ENCODE measurements at places on chromosomes 1 and 21.

DNA sequence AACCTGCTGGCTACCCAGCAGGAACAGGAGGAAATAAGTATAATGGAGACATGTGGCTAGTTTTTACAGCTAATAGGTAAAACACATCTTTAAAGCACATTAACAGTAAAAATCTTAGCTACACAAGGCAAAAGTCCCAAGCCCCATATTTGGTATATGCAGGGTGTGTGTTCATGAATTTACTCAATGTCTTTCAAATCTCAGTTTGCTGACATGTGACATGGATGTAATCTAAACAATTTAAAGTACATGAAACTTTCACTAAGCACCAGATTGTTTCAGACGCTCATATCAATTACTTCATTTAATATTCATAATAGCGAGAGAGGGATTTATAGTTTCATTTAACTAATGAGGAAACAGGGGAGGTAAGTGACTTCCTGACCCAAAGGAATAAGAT lies 3.9 kb downstream of the TACSTD2 start:
- DNase-seq = no peak

DNA sequence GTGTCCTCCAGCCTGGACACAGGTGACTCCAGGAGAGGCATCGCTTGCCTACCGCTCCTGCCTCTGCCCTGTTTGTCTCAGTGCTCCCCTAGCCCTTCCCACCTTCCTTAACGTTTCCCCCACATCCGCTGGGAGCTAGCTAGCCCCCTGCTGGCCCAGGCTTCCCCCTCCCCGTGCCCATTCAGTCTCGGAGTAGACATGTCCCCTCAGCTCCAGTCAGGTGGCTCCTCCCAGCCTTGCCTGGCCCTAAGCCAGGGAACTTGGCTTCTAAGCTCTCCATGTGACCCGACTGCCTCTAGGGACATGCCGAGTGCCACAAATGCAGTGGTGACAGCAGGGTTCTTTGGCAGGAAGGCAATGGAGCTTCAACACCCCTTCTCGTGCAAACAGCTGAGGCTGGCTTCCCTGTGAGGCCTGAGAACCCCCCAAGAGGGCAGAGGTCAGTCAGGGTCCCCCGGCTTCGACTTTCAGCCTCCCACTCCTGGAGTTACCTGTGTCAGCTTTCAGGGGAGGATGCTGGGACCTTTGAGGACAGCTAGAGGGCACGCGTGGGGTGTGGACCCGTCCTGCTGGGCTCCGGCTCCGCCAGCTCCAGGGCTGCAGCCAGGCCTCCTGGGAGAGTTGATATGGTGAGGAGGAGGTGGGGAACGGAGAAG lies 16.2 kb downstream of the DRAXIN start:
- DNase-seq = no peak

GRCh38 chr1:38498686-38499085 lies 360.9 kb downstream of the RRAGC start:
- DNase-seq = no peak

- DNase-seq = no peak
Observed at GRCh38 chr1:50836117-50836516, 124.0 kb downstream of the FAF1 start.

DNA sequence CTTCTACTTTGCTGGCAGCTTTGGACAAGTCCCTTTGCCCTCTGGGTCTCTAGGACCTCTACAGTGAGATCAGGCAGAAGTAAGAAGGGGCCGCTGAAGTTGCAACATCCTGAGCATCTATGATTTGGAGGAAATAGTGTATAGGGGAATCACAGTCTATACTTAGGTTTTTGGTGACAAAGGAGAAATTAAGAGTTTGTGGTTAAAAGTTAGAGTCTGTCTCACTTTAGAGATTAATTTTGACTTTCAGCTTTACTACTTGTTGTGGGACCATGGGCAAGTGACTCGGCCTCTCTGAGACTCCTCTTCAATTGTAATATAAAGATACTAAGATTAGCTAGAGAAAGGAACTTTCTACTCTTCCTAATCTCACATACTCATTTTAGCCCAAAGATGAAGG lies 33.1 kb upstream of the LMX1A start:
- no peak for DNase-seq

GRCh38 chr21:34812504-34813265 lies 143.9 kb downstream of the CLIC6 start:
- no peak for DNase-seq

DNA sequence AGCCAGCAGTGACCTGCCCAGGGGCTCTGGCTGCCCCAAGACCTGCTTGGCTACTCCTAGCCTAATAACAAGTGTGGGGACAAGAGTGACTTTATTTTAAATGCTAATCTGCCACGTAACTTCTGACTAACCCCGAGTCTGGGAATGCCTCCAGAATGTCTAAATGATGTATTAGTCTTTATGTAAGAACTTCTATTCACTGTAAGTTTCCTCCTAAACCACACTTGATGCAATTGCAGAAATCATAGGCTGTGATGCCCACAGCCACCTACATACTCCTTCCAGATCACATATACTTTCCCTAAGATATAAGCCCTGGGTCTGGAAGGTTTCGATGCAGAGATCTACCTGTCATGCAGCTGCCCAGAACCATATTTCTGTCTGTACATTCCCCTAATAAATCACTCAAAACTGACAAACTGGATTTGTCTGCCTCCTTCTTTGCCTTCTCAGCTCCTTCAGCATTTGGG lies 5.9 kb upstream of the VPS45 start:
- DNase-seq = no peak

DNA sequence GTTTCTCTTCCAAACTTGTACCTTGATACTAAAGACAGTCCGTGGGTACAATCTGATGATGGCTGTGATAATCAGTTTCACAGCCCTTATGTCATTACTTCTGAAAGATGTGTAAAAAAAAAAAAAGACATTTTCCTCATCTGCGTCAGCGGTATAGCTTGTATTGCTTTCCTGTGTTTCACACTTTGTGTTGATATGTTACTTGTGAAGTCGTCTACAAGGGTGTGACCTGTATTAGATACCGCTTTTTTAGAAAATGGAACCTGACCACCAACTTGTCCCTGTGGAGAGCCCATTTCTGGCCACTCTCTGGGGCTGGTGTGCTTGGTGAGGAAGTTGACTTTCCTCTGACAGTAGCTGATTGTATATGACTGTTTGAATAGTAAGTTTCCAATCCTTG lies 50.5 kb downstream of the PEX14 start:
- no peak for DNase-seq

DNA sequence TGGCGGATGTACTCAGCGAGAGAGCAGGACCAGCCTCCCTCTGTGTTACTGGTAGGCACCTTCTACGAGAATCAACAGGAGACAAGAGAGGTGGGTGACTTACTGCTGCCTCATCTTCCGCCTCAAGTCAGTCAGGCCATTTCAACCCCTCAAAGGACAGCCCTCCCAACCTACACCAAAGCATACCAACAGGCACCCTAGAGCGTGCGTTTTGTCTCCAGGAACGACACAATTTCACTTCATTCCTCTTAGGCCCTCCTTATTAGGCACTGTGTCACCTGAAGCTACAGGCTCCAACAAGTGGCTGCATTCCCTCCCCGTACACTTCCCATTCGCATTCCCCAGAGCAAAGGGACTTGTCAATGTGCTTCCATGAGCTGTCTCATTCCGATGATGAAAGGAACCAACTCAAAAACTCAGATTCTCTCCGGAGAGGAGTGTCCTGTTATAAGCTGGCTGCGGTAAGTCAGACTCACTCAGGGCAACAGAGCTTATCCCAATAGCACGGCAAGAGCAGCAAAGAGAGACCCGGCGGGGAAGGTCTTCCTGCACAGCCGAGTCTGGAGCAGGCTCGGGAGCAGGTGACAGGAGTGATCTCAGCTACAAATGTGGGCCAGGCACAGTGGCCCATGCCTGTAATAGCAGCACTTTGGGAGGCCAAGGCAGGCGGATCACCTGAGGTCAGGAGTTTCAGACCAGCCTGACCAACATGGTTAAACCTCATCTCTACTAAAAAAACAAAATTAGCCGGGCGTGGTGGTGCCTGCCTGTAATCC lies 120.6 kb upstream of the IFFO2 start:
- DNase-seq = no peak

- DNase-seq = no peak
Observed at GRCh38 chr1:156712626-156713025, 7.2 kb upstream of the CRABP2 start.

GRCh38 chr1:45895406-45895805 lies 92.0 kb downstream of the MAST2 start:
- DNase-seq = no peak

DNA sequence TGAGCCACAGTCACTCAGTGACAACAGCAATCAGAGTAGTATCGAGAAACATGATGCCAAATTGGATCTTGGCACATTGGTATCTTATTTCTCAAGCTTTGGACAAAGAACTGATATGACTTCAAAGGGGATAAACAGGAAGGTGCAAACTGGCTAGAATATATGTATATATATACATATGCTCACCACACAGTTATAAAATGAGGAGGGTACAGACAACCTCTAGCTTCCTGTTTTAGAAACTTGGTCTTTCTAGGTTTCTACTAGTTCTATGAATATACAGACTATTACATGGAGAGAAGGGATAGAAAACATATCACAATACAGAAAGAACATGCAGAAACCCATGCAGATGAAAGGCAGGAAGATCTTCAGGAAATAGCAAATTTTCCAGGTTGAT lies 292.1 kb upstream of the SNX7 start:
- DNase-seq = no peak

DNA sequence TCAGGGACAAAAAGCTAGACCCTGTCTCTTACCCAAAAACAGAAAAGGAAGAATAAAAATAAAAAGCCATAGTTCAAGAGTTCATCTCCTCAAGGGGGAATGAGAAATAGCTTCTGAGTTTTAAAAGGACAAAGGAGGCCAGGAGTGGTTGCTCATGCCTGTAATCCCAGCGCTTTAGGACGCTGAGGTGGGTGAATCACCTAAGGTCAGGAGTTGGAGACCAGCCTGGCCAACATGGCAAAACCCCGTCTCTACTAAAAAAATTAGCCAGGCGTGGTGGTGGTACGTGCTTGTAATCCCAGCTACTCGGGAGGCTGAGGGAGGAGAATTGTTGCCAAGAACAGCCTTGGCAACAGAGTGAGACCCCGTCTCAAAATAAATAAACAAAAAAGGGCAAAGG lies 38.6 kb upstream of the CPLANE2 start:
- no peak for DNase-seq

DNA sequence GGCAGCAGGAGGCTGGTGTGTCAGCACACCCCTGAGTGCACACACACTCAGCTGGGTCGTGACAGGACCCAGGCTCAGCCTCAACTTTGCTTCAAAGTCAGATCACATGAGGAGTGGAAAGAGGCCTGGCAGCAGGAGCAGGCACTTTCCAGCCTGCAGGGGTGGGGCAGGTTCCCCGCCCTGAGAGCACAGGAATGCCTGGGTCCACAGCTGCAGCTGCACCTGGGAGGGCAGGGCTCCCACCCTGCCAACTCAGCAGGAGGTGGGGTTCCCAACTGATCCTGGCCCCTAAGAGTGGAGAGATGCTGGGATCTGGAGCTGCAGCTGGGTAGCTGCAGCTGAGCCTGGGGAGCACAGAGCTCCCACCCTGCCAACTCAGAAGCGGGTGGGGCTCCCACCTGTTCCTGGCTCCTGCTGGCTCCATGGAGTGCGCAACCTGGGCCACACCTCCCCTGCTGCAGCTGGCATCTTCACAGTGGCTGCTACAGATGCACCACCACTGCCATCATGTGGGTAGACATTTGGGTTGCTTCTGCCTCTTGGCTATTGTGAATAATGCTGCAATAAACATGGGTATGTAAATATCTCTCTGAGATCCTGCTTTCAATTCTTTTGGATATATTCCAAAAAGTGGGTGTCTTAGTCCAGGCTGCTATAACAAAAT lies 415.4 kb downstream of the TTLL7 start:
- DNase-seq = peak; percentile 10

DNA sequence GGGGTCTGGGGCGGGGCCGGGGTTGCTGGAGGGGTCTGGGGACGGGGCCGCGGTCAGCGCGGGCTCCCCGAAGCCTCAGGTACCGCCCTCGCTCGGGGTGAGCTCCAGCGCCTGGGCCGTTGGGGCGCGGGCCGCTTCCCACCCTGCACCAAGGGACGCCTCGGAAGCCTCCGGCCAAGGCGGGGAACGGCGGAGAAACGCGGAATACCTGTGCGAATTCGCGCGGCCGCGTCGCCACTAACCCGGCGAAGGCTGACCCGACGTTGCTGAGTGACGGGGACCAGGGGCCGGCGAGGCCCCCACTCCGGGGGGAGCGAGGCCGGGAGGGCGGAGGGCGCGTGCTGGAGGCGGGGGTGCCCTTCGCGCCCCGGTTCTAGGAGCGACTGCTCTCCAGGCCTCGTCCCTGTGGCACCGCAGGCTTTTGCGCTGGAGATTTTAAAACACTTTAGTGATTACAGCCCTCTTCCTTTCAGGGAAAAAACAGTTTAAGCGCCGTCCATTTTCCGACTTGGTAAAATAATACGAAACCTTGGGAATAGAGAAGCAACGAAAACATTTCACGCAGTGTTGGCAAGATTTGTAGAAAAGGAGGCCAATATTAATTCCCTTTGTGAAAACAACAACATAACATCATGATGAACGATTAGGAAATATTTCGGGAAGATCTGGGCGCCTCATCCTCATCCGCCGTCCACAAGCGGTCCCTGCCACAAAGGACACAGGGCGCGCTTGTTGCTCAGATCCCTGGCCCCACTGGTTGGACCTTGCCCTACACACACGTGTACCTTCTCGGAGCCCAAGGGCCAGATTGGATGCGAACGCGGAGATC lies 971 bp upstream of the GNG4 start:
- DNase-seq = no peak

DNA sequence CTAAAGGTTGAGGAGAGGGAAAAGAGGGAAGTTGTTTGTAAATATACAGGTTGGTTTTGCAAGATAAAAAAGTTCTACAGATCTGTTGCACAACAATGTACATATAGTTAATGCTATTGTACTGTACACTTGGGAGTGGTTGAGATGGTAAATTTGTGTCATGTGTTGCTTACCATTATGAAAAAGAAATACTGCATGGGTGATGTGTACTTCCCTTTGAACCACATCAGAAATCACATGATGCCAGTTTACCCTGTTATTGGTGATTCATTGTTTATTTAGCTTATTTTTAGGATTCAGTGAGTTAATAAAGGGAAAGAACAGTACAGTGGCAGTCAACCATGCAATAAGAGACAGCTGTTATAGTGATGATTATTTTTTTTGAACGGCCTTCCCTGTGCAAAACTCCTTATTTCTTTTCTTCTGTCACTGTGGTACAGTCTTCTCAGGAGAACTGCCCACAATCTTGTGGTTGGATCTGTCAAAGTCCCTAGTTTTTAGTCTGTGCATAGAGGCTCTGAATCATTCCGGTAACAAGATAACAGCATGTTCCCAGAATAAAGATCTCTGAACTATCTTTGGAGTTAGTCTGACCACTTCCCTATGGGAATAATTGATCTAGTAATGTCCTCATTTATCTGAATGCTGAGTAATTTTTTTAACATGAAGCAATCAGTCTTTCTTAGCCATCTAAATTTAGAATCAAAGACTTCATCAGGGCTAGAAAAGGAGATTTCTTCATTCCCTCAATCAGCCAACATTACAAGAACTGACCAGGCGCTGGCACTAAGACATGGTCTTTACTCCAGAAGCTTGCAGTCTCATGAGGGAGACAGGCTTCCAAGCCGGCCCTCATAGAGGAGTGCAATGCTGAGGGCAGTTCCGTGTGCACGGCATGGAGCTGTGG lies 84.2 kb downstream of the SH3GLB1 start:
- no peak for DNase-seq

- no peak for DNase-seq
Observed at GRCh38 chr1:230307213-230307612, 118.9 kb downstream of the PGBD5 start.

- no peak for DNase-seq
Observed at GRCh38 chr1:58390091-58390490, 156.4 kb downstream of the OMA1 start.

- DNase-seq = no peak
Observed at GRCh38 chr1:171431994-171432393, 53.3 kb upstream of the PRRC2C start.

GRCh38 chr1:241998412-241998921 lies 431 bp downstream of the MAP1LC3C start:
- peak; percentile 29 for DNase-seq
